Stimulated activated CD8-positive, alpha-beta memory T cell treated with anti-CD3 and anti-CD28 coated beads, Interleukin-12 subunit alpha, Interleukin-12 subunit beta, amount 100 ng/mL, for 4 hours (primary cell): ENCODE measurements at places on chromosomes 1 and 21.

- no peak for DNase-seq
These were observed 7.1 kb upstream of the SLAMF7 start for GRCh38 chr1:160731990-160732389.

DNA sequence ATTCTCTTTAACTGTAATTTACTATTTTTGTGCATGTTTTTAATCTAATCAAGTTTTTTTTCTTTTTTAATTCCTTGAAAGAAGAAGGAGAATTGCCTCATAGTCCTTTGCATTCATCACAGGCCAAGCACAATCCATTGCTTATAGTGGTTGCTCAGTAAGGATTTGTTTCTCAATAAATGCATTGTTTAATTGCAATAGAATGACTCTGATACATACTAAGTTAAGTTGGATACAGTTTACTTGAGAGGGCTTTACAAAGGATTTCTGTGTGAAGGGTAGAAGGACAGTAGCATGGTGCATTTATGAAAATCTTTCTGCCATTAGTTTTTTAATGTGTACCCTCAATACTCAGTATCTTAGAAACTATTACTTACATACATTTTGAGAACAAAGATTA is 186.2 kb downstream of the LRRIQ3 start:
- DNase-seq = no peak

DNA sequence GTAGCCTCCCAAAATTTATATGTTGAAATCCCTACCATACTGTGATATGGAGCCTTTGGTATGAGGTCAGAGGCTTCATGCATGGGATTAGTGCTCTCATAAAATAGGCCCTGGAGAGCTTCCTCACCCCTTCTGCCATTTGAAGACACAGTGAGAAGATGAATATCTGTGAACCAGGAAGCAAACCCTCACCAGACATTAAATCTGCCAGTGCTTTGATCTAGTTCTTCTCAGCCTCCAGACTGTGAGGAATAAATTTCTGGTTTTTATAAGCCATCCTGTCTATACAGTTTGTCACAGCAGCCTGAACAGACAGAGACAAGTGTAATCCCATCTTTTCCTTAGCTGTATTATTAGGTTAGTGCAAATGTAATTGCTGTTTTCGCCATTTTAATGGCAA is 88.4 kb downstream of the OLFML2B start:
- DNase-seq = no peak

DNA sequence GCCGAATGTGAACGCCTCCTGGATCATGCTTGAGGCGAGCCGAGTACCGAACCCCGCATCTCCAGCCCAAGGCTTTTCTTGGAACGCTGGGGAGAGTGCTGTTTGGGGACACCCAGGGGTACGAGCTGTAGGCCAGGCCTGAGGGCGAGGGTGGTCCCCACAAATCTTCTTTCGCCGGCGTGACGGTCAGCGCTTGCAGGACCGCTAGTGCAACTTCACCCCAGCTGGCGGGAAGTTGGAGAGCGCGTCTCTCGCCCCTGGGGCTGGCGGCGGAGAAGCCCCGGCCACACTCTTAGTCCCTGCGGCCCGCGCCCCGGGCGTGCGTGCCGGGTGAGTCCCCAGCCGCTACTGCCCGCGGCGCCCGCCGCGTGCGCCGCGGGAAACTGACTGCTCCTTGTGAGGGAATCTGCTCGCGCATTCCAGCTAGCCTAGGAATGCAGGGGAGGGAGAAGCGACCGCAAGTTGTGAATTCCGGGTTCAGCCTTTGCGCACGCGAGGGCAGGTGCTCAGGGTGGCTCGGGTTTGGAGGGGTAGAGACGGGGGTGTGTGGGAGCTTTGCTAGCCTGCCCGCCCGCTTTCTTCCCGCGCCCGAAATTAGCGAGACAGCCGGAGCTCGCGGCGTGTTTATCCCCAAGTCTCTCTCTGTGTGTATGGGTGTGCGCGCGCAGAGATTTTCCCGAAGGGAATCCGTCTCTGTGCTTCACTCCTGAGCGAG is 884 bp downstream of the LHX4 start:
- no peak for DNase-seq

DNA sequence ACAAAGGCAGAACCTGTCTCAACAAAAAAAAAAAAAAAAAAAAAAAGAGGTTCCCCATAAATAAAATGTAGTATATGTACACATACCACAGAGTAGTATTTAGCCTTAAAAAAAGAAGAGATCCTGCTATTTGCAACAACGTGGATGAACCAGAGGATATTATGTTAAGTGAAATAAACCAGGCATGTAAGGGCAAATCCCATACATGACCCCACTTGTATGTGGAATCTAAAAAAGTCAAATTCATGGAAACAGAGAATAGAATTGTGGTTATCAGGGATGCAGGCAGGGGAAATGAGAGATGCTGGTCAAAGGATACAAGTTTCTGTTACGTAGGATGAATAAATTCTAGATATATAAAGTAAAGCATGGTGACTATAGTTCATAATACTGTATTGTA is 16.7 kb downstream of the SLC44A3 start:
- DNase-seq = no peak

DNA sequence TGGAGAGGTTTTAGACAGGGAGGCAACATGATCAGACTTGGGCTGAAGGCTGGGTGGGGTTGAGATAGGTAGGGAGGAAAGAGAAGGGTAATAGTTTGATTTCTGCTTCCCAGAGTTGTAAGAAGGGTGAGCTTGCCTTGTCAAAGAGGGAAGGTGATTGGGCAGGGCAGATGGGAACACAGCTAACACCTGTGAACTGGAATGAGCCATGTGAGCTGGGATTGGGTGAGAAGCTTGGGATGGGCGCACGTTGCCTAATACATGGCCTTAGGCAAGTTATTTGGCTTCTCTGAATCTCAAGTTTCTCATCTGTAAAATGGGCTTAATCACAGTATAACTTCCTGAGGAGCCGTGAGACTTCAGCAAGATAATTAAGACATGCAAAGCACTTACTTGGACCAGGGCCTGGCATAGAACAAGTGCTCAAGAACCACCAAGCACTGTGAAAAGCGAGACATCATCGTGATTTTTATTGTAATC is 33.8 kb upstream of the ID3 start:
- DNase-seq = no peak

GRCh38 chr1:70916034-70916427 is 131.6 kb downstream of the PTGER3 start:
- no peak for DNase-seq

DNA sequence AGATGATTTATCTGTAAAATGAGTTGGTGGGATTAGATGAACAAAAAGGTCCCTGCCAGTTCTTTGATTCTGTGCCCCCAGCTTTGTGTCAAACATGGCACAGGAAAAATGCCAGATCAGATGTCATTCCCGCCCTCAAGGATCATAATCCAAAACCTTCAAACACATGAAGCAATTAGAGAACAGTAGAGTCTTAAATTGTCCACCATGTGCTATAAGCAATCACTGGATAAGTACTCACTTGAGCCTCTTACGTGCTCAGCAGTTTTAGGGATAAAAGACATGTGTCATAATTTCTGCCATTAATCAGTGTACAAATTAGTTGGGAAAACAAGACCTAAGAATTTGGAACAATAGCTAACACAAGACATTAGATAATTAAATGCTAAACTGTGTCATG is 15.4 kb upstream of the KIAA0040 start:
- no peak for DNase-seq

GRCh38 chr1:153292185-153292584 is 20.6 kb downstream of the PGLYRP3 start:
- no peak for DNase-seq

DNA sequence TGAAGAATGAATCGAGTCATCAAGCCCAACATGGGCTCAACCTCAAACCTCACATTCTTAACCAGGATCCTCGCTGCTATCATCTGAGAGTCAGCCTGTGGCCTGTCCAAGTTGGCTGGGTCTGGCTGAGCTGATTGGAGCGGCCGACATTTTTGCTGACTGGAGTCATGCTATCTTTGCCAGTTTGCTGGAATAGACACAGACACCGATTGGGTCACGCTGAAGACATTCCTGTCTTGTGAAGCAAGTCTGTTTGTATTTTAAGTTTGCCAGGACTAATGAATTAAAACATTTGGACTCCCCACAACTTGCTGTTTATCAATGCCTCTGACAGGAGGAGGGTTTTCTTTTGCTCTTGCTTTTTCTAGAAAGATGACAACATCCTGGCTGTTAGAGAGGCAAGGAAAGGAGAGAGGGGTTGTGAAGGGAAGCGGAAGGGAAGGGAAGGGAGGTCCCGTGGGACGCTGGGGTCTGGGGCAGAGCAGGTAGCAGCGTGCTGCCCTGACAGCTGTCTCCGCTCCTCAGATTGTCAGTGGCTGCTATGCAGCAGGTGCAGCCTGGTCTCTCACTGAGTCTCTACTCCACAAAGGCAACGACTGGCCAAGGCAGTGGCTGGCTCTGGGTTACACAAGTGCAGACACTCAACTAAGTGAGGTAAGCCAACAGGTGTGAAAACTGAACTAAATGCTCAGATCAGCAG is at the start of gene MAP3K7CL:
Gene MAP3K7CL, plus strand, starts transcription at position 375 of the 700 bp plus-strand sequence. CDS start 2,701 bp downstream, outside the sequence.
- no peak for DNase-seq

DNA sequence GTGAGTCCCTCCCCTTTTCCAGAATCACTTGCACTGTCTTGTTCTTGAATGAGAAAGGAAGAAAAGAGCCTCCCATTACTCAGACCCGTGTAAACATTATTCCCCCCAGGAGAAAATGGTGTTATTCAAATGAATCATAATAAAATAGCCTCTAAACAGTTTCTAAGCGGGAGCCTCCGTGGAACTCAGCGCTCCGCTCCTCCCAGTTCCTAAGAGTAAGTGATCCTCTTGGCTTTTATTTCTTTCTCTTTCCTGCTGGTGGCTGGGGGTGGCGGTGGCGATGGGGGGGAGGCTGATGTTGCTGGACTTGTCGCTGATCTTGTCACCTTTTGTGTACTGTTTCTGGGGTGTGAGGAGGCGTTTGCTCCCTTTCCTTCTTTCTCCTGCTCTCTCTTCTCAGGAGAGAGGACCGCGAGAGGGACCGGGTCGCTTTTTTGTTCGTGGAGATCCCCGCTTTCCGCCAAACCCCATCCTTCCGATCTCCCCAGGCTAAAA is 781 bp downstream of the PROX1 start:
- DNase-seq = no peak

GRCh38 chr21:25039461-25040380 is 567.6 kb downstream of the MRPL39 start:
- no peak for DNase-seq

DNA sequence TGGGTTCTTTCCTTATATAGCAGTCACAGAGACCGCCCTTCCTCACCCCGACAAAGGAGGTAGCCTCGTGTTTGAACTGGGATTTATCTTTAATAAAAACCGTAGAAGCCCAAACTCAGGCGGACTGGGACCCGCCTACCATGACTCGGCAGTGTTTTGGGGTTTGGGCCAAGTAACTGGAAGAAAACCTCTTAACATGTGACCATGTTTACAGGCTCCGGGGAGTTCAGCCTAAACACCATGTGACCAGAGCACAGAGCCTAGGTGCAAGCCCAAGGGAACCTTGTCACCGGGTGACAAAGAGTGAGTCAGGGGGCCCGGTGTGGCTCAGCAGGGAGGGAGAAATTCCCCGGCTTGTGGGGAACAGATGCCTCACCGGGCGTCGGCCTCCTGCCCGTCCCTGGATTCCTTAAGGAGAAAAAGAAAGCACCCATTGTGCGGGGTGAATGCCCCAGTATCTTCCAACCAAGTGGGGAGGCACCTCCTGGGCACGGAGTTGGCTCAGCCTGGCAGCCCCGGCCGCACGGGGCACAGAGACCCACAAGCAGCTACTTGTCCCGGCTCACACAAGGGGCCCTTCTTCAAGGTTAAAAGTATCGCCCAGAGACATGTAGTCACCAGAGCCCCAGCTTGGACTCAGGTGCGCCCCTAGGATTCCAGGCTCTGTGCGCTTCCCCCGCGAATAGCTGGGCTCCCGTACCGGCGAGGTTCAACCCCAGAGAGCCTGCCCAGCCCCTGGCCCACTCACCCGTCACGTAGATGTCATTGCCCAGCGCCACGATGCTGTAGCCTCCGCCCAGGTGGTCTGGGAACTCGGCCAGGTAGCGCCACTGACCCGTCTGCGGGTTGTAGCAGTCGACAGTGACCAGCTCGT is 1.4 kb downstream of the KLHL21 start:
- DNase-seq = peak; percentile 69

- DNase-seq = no peak
These were observed 11.0 kb upstream of the OLIG1 start for GRCh38 chr21:33058957-33059356.

GRCh38 chr1:27402349-27402754 is 9.9 kb downstream of the GPR3 start:
- DNase-seq = no peak

- DNase-seq = no peak
These were observed 29.0 kb downstream of the DHCR24 start for GRCh38 chr1:54857746-54858561.

DNA sequence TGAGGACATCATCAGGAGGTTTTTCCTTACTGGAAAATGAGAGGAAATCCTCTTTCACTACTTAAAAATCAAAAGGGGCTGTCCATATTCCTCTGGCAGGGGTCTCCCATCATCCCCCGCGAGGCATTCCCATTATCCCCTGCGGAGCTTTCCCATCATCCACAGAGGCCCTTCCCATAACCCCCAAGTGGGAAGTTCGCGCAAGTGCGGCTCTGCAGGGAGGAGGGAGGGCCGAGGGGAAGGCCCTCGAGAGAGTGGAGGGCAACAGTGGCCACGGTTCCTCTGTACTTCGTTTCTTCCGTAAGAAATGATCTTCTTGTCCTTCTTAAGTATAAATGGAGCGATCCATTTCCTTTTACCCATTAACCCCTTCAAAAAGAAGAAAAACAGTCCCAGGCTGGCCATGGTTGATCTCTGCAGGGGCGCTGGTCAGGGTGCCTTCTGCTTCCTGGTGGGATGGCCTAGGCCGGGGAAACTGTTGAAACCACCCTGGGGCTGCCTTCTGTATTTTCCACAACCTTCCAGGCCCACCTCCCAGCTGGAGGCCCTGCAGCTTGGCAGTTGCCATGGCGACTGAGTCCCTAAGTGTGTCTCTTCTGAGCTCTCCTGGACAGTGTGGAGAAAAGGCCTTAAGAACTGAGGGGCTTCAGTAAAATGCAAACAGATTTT is 3.6 kb upstream of the RSPH1 start:
- DNase-seq = no peak

GRCh38 chr1:211517006-211517405 is 25.0 kb upstream of the RD3 start:
- DNase-seq = no peak

DNA sequence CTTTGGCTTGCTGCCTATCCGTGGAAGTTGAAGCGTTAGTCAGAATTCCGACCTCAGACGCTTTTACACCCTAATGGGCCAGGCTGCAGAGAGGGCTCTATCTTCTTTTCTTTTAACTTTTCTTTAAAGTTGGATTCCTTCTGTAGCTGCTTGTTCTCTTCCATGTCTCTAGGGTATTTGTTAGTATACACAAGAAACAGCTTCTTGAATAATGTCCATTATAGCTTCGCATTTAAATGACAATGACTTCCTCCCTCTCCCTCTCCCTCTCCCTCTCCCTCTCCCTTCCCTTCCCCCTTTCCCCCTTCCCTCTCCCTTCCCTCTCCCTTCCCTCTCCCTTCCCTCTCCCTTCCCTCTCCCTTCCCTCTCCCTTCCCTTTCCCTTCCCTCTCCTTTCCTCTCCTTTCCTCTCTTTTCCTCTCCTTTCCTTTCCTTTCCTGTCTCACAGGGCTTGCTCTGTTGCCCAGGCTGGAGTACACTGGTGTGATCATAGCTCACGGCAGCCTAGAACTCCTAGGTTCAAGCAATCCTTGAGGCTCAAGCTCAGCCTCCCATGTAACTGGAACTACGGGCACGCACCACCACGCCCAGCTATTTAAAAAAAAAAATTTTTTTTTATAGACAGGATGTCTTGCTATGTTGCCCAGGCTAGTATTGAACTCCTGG is 33.0 kb downstream of the RIPPLY3 start:
- no peak for DNase-seq
